Kidney glomerular epithelial cell (primary cell): ENCODE measurements at places on chromosomes 3 and 15.
A peak's percentile ranks its signal among the peaks of the same experiment; 100 is the strongest.

DNA sequence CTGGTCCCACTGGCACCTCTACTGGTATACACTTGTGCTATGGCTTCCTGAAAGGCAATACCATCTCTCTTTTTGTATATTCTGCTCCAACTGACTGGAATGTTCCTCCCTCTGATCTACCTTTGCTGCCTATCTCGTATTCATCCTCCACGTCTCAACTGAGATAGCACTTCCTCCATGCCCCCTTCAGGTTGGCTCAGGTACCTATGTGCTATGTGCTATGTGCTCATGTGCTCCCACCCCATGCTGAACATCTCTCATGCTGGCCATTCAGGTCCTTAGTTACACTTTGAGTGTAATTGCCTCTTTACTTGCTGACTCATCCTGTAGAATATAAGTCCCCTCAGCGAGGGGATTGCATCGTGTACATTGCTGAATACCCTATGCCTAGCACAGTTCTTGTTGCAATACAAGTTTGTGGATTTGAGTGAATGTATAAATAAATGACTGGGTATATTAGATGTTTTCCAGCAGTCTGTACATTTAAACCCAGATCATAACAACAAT, 156.9 kb downstream of the SOX2 start:
- DNase-seq, result no peak

DNA sequence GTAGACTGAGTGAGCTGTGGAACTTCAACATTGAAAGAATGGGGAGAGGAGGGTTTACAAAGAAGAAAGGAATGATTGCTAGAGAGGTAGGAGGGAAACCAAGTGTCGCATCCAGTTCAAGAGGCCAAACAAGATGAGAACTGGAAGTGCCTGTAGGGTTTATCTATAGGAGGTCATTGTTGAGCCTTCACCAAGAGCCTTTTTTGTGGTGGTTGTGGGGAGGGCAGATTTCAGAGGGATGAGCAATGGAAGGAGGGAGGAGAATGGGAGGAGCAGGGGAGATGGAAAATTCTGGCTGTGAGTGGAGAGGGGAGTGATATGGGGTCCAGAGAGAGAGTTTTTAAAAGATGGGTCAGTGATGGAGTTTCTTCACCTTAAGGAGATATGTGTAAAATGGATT, 8.5 kb downstream of the PDIA5 start:
- DNase-seq, result no peak

DNA sequence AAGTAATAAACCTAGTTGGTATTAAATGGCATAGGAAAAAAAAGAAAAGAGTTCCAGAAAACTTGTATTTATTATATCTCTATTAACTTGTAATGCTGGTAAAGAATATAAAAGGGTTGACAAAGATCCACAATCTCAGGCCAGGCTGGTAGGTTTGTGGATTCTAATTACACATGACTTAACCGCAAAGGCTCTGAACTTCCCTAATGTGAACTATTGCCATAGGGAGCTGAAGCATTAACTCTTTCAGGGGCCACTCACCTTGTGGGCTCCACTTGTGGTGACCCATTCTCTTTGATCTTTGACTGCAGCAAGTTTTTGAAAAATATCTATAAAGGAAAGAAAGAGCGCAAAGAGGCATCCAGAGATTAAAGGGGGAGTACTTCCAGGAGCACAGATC, 58.5 kb downstream of the NEK10 start:
- no peak for DNase-seq

- no peak for DNase-seq
These were observed 5.8 kb upstream of the CAMP start for GRCh38 chr3:48217449-48217848.

DNA sequence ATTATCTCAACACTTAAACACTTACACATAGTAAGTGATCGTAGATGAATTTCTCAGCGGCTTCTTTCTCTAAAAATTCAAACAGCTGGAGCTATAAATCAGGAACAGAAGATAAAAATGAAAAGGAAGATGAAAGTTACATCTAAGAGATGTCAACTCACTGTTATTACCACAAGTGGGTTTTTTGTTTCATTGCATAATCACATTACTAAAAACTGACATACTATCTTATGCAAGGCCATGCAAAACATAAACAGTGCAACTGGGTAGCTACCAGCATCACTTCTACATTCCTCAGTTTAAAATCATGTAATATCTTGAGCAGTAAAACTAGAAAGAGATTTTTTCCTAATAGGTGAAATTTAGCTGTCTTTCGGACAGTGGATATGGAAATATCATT, 14.9 kb downstream of the MINDY4B start:
- no peak for DNase-seq

GRCh38 chr15:25543196-25543595, 104.4 kb upstream of the UBE3A start:
- peak; percentile 15 for DNase-seq
